Right cardiac atrium (tissue), 5 donors: ENCODE measurements at places on chromosomes 7 and 10.

DNA sequence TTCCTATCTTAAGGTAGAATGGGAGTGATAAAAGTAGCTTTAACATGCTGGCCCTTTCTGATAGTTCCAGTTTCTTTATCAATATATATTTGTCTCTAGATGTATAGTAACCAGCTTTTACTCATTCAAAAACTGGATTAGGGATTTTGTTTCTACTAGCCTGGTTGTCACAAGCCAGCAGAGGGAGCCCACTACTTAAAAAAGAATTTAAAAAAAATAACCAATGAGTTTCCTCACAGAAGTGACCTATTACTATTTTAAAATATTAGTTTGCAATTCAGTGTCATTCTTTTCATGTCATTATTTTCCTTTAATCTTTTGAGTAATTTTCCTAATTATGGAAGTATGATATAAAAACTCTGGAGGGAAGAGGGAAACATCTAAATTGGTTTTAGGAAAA is 142.1 kb downstream of the PHTF2 start:
- DNase-seq, result no peak

DNA sequence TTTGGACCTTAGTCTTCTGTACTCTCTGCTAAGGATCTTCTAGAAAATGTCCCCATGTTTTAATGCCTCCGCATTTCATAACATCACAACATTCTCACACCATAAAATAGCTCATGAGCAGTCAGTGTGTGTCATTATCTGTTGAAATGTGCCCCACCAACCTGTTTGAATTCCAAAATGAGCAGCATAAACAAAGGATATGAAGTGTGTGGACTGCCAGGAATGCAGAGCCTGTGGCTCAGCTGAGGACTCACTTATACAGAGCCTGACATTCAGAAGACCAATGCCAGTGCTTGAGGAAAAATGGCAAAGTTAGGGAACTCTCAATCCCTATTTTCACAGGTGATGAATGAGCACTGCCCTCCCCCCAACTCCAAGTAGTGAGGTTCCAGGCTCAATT is 621.4 kb downstream of the POM121L12 start:
- DNase-seq, result no peak

- DNase-seq, result no peak
These were observed 336.4 kb upstream of the KMT2E start for GRCh38 chr7:104677587-104677986.

GRCh38 chr7:17071866-17072265 is 190.1 kb upstream of the AGR3 start:
- DNase-seq, result no peak

DNA sequence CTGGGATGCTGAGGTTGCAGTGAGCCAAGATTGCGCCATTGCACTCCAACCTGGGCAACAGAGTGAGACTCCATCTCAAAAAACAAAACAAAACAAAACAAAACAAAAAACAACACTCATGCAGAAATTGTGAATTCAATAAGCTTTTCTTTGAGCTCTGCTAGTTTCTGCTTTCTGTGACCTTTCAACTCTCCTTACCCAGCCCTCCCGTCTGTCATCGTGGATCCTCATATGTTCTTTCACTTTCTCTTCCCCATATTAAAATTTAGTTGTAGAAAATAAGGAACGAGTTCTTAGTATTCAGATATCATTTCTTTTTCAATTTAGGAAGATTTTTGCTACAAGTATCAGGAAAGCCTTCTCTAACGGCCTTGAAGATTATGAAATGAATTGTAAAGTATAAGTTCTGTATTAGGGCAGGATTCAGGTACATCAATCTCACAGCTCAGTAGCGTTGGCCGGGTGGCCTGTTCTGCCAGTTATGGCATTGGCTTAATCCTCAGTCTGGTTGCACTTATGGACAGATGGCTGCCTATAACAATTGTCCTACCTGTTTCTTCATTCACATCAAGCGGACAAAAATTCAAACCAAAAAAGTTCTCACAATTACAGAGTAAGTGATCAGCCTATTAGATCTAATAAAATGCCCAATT is 1167.0 kb downstream of the SORCS3 start:
- no peak for DNase-seq
